Activated naive CD4-positive, alpha-beta T cell treated with anti-CD3 and anti-CD28 coated beads for 36 hours (primary cell): ENCODE measurements at places on chromosomes 12 and 14. TPM values are rescaled to one million over a fixed set of nuclear protein-coding genes. Genes with fewer than 3 reads are reported as not detected.

GRCh38 chr12:22332202-22332601 is 2.3 kb downstream of the ST8SIA1 start:
- no peak for DNase-seq

DNA sequence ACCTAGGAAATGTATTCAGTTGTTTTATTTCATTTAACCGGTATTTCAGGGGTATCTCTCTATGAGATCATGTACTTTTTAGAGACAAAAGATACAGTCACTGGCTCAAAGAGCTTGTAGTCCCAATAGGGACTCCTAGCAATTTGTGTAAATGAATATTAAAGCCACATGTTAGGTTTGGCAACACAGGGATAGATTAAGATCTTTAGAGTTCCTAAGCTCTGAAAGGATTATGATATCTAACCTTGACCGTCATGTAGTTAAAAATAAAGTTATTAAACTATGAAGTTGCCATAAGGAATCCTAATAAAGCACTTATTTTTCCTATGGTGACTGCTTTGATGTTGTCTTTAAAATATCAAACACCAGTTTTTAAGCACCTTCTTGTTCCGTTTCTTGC is 100.4 kb upstream of the FGD4 start:
- DNase-seq: no peak

The LRRC10 gene
- total RNA-seq: not detected

DNA sequence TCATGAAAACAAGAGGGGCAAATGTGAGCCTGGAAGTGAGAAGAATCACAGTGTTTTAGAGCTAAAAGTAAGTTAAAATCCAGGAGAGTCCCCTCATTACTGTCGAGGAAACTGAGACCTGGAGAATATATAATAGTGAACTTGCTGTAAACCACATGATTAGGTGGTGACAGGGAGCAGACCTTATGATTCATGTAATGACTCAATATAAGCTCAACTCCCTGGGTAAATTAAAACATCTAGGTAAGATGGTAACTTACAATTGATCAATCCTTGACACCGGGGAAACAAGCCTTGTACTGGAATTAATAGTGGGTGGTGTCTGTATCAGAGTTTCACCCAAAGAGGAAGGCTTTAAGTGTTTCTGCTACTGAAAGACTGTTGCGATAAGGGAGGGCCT is 269.3 kb downstream of the SNAPC1 start:
- DNase-seq: no peak

GRCh38 chr12:100168562-100168961 is 25.9 kb upstream of the BLTP3B start:
- no peak for DNase-seq

- DNase-seq: no peak
Observed at GRCh38 chr12:122908915-122909314, 13.0 kb upstream of the VPS37B start.

GRCh38 chr12:46590991-46591703 is 218.6 kb upstream of the SLC38A2 start:
- no peak for DNase-seq

GRCh38 chr14:71138448-71139293 is 231.4 kb downstream of the PCNX1 start:
- DNase-seq: peak; percentile 67

The KCNK13 gene
- total RNA-seq: not detected
